Stimulated activated CD4-positive, alpha-beta T cell treated with anti-CD3 and anti-CD28 coated beads, Interleukin-2, amount 100 ng/mL, for 4 hours (primary cell): ENCODE measurements at places on chromosomes 11 and 22.
A peak's percentile ranks its signal among the peaks of the same experiment; 100 is the strongest.

- no peak for DNase-seq
Observed at GRCh38 chr11:123556633-123557032, 97.8 kb downstream of the SCN3B start.

- DNase-seq = no peak
Observed at GRCh38 chr11:71451596-71452198, 1.3 kb upstream of the NADSYN1 start.

GRCh38 chr22:30079952-30080533 lies at the start of gene HORMAD2:
TSS of gene HORMAD2 (plus strand) at chr22:30080464. CDS start at chr22:30093953, 13,489 bp downstream.
- DNase-seq = no peak

DNA sequence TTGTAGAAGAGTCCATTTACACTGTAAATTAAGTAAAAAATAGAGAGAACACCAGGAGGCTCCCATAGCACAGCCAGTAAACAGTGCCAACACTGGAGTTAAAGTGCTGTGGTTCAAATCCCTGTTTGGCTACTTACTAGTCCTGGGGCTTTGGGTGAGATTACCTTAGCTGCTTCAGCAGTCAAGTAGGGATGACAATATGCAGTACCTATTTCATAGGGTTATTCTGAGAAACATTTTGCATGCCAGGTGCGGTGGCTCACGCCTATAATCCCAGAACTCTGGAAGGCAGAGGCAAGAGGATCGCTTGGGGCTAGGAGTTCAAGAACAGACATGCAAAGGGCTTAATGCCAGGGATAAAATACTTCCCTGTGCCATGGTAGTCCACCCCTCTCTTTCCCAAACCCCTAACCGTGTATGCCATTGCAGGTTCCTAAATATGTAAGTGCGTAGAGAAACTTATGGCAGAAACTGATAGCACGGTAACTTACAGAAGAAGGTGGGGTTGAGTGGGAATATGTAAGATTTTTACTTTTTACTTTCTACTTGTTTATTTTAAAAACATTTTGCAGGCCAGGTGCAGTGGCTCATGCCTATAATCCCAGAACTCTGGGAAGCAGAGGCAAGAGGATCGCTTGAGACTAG lies 86.4 kb upstream of the PICALM start:
- no peak for DNase-seq

- DNase-seq = no peak
Observed at GRCh38 chr22:42961810-42962209, 53.1 kb downstream of the PACSIN2 start.

DNA sequence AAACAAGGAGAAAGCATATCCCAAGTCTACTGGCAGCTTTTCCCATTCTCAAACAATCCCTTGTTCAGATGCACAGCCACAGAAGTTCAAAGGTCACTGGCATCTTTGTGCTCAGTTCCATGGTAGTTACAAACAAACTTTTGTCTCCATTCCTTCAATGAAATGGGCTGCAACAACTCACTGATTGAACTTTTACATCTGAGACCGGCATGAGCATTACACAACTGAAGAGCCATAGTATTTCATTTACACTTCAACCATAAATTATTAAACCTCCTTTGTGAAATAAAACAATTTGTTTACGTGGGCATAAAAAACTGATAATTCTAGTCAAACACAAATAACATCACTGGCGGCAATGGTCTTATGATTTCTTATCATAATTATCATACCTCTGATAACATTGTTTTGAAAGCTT lies 67.8 kb upstream of the ARHGAP32 start:
- DNase-seq = no peak

- peak; percentile 31 for DNase-seq
Observed at GRCh38 chr11:123511037-123511870, 81.2 kb downstream of the GRAMD1B start.

DNA sequence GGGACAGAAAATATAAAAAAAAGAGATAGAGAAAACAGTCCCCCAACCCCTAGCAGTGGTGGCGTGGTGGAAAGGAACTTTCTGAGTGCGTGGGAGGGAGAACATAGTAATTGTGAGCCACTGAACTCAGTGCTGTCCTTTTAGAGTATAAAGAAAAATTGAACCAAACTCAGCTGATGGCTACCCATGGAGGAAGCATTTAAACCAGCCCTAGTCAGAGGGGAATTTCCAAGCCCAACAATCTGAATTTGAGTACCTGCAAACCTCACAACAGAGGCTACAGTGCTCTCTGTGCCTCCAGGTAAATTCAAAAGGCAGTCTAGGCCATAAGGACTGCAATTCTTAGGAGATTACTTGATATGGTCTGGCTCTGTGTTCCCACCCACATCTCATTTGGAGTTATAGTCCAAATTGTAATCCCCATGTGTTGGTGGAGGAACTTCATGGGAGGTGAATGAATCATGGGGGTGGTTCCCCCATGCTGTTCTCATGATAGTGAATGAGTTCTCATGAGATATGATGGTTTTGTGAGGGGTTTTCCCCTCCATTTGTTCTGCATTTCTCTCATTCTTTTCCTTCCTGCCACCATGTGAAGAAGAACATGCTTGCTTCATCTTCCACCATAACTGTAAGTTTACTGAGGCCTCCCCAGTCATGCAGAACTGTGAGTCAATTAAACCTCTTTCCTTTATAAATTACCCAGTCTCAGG lies 687.8 kb downstream of the FAM181B start:
- DNase-seq = no peak

DNA sequence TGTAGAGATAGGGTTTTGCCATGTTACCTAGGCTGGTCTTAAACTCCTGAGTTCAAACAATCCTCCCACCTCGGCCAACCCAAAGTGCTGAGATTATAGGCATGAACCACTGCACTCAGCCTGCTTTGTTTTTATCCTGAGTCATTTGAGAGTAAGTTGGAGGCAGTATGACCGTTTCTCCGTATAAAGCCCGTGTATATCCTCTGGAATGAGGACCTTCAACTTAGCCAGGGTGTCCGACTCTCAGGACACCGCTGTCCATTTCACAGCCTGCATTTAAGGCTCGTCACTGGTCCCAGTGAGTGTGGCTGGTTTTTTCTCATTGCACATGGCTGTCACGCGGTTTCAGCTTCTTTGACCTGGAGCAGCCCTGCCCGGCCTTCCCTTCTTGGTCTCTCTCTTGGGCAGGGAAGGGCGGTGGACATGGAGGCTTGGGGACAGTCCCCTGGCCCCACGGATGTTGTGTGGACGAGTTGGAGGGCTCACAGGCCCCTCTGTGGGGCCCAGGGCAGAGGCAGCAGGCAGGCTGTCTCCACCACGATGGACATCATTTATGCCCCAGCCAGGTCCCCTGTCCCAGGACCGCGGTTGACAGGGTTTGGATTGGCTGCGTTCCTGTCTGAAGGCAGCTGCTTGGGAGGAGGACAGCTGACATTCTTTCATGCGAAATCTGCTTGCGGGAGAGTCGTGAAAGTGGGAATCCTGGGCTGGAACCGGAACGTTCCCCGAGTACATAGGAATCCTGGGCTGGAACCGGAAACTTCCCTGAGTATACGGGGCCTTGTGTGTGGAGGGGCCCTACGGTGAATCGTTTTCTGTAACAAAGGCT lies 93.3 kb downstream of the KCNQ1 start:
- no peak for DNase-seq

DNA sequence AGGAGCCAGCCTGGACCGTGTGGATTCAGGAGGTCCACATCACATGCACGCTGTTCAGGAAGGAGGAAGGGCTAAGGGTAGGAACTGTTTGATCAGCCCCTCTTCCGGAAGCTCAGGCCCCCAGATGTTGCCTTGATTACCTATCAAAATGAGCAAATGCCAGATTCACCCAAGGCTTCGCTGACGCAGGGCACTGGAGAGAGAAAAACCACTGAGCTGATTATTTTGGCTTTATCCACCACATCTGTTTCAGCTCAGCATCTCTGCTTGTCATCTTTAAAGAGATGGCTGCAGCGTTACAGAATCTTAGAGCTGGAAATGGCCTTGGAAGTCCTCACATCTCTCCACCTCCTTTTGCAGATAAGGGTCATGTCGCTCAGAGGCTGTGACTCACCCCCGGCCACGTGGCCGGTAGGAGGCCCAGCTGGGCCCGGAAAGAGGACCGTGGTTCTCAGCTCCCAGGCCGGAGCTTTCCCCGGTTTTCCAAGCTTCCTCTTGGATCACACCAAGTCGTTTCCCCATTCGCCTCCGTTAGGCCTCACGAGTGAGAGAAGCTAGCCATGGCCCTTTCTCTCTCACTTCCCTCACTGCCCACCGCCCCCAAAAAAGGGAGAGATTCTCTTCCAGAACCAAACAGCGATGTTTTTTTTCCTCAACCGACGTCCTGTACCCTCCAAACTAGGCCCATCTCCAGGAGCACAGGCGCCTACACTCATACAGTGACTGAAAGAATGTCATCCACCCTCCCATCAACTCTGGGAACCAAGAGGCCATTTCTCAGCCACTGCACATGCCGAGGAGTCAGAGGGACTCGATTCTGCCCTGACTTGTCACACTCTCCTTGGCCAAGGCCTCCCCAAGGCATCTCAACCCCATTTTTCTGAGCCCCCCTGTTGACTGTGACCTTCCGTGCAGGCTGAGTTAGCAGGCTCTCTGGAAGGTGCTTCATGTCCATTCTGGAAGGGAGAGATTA lies 37.6 kb downstream of the LIF start:
- DNase-seq = no peak

GRCh38 chr11:39809833-39810232 lies 1649.6 kb downstream of the LRRC4C start:
- no peak for DNase-seq

GRCh38 chr11:10669258-10670033 lies 24.1 kb downstream of the IRAG1 start:
- no peak for DNase-seq

GRCh38 chr11:116980136-116980793 lies 118.0 kb downstream of the SIK3 start:
- no peak for DNase-seq

GRCh38 chr11:110293389-110293788 lies 3.0 kb downstream of the RDX start:
- DNase-seq = no peak

- no peak for DNase-seq
Observed at GRCh38 chr11:132864811-132865576, 667.3 kb downstream of the OPCML start.

DNA sequence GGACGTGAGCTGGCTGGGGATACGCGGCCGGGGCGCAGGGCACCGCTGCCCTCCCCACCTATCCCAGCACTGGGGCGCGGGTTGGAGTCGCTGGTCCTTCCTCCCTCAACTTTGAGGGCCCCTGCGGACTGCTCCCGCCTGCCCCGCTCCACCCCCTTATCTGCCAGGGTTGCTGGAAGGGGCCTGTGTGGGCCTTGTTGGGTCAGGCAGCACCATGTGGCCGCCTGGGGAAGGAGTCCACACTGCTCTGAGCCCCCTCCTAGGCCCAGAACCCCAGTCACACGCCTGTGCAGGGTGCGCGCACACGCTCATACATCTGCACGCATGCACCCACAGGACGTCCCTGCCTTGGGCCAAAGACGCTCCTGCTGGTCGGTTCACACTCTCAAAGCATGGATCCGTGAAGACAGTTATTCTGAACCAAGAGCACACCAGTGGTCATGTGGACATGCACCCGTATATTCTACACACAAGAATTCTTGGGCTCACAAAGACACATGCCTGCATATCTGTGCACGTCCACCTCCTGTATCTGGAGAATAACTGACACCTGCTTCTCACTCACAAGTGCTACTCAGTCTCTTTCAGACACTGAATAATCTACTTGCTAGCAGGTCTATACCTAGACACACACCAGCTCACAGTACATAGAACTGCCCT lies 710 bp downstream of the TUB start:
- DNase-seq = no peak

DNA sequence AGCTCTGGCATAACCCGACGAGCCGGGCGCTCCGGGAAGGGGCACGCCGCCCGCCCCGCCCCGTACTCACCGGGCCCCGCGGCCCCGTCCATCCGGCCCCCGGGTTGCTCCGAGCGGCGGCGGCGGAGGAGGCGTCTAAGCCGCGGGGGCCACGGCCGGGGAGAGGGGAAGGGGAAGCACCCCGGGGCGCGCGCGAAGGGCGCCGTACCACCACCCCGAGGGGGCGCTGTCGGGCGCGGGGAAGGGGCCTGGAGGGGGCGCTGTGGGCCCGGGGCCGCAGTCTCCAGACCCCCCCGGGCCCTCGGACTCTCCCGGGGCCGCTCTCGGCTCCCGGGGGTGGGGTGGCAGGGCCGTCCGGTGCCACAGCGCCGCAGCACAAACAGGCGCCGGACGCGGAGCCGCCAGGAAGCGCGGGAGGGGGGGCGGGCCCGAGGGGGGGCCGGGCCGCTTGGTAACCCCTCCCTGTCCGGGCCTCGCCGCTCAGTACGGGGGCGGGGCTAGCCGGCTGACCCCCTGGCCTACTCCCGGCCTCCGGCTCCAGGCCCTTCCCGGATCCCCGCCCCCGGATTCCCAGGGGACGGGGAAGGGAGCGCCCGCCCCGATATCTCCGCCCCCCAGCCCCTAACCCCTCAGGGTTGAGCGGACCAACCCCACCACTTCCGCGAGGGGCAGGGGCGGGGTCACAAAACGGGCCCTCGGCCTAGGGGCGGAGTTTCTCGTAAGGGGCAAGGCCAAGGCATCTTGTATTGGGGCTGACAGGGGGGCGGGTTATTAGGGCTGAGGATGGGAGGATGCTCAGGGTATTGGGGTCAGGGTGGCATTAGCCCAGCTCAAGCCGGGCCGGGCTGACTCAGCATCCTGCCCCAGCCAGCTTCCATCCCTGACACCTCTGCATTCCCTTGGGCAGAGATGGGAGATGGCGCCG lies at the start of the genes EML3 and ROM1:
Gene EML3 (minus strand): TSS at position 410 of the 925 bp plus-strand sequence. CDS start 318 bp downstream, at position 92.
Gene ROM1 (plus strand): TSS at position 892 of the 925 bp plus-strand sequence. CDS start 25 bp downstream, at position 917.
- DNase-seq = peak; percentile 83

DNA sequence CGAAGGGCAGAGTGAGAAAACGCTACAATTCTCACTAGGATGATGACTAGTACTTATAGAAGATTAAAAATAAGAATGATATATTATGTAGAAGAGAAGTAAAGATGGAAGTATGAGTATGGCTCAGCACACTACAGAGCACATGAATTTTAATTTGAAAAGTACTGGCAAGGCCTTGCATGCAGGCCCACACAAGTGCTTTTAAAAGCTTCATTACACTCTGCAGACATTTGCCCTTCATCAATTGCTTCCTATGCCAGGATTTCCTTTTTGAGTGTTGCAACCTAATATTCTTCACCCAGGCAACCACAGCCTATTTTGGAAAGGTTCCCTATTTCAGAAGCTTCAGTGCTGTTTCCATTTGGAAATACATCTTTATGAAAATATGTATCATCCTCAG lies 81.1 kb downstream of the LARGE2 start:
- no peak for DNase-seq

DNA sequence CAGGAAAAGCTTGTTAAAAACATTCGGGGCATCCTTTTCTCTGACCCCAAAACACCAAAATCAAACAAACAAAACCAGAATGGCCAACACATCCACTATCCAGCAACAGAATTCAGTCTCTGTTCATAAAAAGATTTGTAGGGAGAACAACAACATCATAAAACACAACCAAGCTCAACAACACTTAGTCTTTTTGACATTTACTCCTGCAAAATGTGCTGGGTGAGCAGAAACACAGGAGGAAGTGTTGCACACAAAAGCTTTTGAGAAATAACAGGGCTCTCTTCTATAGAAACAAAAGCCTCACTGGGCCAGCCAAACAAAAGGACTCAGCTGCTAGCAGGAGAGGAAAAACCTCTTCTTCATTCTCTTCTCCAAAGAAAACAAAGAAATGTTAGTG lies 736.0 kb upstream of the CCDC90B start:
- no peak for DNase-seq

DNA sequence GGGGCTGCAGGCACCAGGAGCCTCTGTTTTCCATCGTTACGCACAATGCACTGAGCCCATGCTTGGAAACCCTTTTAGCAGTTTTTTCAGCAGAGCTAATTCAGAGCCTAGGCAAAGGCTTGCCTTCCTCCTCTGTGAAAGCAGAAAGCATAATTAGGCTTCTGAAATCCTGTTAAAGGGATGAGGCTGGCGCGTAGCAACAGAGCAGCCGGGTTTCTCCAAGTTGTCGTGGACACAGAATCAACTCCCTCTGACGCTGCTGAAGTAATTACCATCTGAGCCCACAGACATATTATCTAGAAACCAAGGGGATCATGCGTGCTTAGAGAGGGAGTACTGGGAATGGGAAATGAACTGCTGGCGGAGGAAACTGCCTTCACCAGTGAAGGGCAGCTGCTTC lies 85.4 kb downstream of the MYO18B start:
- no peak for DNase-seq
